ENCODE measurements at places on chromosomes 3 and 15. TPM values are rescaled to one million over a fixed set of nuclear protein-coding genes. Genes with fewer than 3 reads are reported as not detected.

- no peak for DNase-seq
These were observed 98.3 kb downstream of the MEX3B start for GRCh38 chr15:81947548-81947947.

Gene BFSP2
- not detected for total RNA-seq

DNA sequence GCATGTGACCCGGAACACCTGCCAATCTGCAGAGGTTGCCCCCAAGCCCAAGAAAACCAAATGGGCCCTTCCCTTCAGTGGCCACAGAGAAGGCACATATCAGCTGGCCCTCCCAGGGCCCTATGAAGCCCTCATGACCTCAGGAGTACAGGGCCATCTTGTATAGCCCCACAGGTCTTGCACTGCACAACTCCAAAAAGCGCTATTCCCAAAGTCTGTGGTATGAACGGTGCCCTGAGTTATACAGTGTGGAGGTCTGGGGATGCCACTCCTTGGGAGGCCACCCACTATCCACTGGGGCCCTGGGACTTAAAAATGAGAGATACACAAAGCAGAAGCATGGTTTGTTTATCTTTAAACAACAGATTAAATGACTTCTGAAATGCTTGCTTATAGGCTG lies 61.5 kb downstream of the CAPN7 start:
- DNase-seq = no peak

Gene C15orf61
- total RNA-seq = 4.4 TPM

DNA sequence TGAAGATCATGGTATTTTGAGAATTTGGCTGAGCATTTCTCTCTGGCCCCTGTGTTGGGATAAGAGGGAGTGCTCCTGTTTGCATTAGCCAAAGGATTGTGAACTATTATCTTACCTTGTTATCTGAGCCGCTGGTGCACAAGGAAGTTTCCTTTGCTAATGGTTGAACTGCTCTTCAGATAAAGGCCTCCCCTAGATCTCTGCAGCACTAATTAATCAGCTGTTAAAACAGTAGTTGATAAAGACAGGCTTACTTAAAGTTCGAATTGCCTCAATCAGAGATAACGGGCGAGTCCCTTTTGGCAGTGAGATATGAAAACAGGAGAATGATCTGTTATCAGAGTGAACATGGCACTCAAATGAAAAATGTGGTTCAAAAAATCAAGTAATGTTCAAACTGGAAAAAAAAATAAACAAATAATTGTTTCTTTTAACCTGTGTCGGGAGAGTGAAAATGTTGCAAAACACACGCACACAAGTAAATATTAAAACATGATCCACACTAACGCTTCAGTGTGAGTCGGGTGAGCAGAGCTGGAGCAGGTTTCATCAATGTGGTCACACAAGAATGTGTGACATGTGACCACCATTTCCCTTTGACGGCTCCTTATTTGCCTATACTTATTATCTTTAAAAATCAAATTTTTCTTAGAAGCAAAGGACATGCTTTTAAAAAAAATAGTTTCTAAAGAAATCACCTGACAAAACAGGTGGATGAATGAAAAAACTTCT lies 469.1 kb downstream of the SOX2 start:
- DNase-seq = no peak

GRCh38 chr15:87639305-87640011 lies 617.1 kb downstream of the NTRK3 start:
- no peak for DNase-seq

Measured in aorta (tissue), 5 donors.